ENCODE measurements at places on chromosomes 7 and 10.

DNA sequence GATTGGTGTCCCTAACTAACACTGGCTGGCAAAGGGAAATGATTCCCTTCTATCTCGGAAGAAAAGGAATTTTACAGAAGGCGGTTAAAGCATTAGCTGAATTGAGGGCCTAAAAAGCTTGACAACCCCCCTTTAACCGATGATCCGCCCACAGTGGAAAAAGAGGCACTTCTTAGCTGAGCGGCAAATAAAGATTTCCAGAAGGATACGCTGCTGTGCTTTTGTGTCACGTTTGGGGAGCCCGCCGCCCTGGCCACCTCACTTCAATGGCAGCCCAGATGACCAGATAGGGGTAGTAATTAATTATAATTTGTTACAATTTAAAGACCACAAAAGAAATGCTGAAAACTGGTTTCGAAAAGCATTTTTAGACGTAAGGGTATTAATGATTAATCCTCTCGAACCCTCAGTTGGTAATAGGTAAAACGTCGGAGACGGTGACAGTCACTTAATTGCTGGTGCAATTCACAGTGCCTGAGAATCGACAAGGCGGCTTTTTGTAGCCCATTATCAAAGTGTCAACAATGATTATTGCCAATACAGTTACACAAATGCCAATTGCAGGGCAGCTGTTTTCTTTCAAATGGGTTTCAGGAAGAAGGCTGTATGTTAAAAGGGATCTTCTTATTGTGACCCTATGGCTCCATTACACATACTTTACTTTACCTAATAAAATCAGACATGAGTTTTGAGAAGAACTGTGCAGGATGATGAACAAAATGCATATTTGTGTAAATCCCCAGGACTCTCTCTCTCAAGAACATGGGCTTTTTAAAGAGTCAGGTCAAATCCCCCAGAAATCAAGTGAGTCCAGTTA, 154.1 kb downstream of the PIP4K2A start:
- DNase-seq, result no peak

DNA sequence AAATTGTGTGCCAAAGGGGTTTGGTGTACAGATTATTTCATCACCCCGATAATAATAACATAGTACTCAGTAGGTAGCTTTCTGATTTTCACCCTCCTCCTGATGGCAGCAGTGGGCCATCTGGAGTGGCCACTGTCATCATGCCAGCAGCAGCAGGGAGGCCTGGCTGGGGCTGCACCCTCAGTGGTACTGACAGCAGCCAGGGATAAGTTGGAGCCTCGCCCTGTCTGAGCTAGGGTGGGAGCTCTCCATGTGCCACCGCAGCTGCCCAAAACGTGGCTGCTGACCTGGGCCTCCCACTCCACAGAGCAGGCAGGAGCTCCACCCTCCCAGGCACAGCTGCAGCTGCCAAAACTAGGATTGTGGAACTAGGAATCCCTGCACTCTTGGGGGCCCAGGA, 700.8 kb upstream of the KCND2 start:
- DNase-seq, result no peak

GRCh38 chr7:134919240-134919641, 67.1 kb upstream of the AGBL3 start:
- DNase-seq, result no peak

- no peak for DNase-seq
Observed at GRCh38 chr10:114678820-114679219, 20.7 kb upstream of the ABLIM1 start.

- DNase-seq, result no peak
Observed at GRCh38 chr7:128954830-128955802, 17.4 kb downstream of the IRF5 start.

GRCh38 chr7:105677817-105678573, 96.7 kb upstream of the EFCAB10 start:
- DNase-seq, result peak; percentile 62

DNA sequence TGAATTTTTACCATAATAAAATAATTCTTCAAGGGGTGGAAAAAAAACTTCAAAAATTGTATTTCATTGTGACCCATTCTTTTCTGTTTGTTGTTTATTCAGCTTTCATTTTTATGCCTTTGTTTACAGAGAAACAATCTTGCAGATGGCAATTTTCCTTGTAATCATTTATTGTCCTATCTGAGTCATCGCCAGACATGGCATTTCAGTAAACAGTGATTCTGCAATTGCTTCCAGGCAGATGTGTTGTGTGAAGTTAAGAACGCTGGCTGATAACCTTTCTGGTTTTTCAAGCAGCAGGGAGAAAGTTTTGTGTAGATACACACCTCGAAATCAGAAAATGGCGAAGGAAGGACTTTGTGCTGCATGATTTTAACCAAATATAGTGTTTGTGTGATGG, 80.7 kb upstream of the RPA3 start:
- DNase-seq, result no peak

GRCh38 chr10:99977916-99978315, 31.8 kb downstream of the DNMBP start:
- DNase-seq, result no peak

DNA sequence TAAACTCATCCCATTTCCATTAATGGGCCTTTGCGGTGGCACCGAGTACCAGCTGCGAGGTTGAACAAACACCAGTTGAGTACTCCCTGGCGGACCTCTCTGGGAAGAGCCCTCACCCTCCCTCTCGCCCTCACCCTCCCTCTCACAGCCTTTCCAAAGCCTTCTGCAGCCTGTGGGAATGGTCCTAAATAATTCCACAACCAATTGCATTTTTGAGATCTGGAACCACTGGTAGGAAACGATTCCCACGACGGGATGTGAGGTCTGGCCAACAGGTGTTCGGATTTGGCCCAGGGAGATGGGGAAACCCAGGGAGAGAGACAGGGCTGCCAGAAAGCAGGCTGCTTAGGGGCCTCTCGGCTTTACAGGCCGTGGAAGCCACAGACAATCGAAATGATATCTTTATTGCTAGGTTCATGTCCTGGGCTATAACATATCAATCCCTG, 5.3 kb downstream of the PTF1A start:
- DNase-seq, result no peak

- no peak for DNase-seq
Observed at GRCh38 chr10:21803374-21803773, 200.2 kb downstream of the DNAJC1 start.

DNA sequence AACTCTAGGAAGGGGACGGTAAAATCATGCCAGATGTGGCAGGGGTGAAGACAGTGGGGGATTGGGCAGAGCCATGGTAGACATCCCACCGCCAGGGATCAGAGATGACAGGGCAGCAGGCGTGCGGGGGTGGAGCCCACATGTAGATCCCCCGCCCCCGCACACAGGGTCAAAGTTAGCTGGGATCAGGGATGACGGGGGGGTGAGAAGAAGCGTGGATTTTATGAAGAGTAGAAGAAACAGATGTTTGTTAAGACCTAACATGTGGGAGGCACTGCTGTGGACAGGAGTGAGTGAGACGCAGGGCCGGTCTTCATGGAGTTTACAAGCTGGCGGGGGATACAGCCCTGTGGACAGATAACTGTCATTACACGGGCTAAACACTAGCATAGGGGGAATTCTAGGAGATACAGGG, 154.0 kb upstream of the KLF14 start:
- no peak for DNase-seq

DNA sequence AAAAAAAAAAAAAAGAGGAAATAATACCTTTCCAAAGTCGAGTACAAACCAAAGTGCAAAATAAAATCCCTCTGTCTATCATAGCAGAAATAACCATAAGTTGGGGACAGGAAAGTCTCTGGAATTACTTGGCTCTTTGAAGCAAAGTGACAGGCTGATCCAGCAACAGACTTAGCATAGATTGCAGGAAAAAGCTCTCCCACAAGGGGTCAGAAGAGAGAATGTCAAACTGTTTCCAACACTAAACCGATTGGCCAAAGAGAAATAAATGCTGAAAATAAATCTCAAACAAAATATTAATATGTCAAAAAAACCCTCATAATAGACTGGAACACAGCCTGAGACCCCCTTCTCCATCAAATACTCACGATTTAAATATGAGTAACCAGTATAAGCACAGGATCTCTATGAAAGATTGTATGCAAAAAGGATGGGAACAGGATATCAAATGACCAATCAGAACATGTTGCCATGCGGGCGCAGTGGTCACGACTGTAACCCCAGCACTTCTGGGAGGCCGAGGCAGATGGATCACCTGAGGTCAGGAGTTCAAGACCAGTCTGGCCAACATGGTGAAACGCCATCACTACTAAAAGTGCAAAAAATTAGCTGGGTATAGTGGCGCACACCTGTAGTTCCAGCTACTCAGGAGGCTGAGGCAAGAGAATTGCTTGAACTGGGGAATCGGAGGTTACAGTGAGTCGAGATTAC, 1000.7 kb upstream of the LRRN3 start:
- no peak for DNase-seq
